ENCODE measurements at places on chromosomes 2 and 18. TPM values are rescaled to one million over a fixed set of nuclear protein-coding genes. Genes with fewer than 3 reads are reported as not detected.

ALPI gene
- total RNA-seq: not detected

FZD7 gene
- total RNA-seq: 2.0 TPM

PLB1 gene
- total RNA-seq: 32.3 TPM

CNGA3 gene
- total RNA-seq: not detected

CYP26B1 gene
- total RNA-seq: 2.3 TPM

IL37 gene
- not detected for total RNA-seq

SERPINB3 gene
- not detected for total RNA-seq

IFIH1 gene
- total RNA-seq: 39.7 TPM

RGPD8 gene
- 35.4 TPM for total RNA-seq

POTEJ gene
- total RNA-seq: not detected

SETBP1 gene
- total RNA-seq: 39.8 TPM

RSAD2 gene
- 12.5 TPM for total RNA-seq

KDM3A gene
- 43.0 TPM for total RNA-seq

All from spleen (tissue), 13 donors.